ENCODE measurements at places on chromosomes 16 and 17.

GRCh38 chr16:21625026-21625425 is 25.6 kb downstream of the METTL9 start:
- DNase-seq, result no peak

DNA sequence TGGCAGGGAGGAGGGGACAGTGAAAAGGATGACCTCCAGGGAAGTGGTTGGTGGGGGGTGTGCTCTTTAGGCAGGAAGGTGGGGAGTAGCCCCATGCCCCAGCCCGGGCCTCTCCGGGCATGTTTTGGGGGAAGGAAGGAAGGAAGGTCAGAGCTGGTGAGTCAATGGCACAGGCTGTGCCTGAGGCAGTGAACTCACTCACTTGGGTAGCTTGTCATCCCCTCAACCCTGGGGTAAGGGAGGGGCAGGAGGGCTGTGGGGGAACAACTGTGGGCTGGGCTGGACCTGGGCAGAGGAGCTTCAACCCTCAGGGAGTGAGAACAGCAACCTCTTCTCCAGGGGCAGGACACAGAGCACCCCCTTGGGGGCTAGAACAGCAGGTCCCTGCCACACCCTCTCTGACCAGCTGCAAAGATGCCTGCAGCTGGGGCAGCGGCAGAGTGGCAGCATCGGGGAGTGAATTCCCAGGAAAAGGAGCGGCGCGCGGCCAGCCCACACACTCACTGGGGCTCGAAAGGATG is 6.3 kb downstream of the CSF3 start:
- DNase-seq, result no peak

GRCh38 chr16:65318138-65318537 is 196.3 kb upstream of the CDH11 start:
- no peak for DNase-seq

DNA sequence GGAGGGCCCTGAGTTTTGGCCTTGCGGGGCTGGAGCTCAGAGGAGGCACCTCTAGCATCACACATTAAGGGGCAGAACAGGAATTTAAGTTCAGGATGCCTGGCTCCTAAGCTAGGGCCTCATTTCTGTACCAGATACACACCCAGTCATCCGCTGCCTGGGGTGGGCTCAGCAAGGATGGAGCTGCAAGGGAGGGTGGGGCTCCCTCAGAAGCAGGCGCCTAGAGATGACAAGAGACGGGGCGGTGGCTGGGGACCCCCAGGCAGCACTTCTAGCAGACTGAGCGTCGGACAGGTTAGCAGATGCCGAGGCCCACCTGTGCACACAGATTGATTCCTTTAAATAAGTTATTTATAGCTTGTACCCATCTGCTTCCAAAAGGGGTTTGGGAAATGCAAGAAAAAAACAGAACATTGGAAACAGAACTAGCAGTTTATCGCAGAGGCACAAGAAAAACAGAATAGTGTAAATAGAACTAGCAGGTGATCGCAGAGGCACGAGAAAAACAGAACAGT is 47.6 kb upstream of the CBFA2T3 start:
- DNase-seq, result no peak

- DNase-seq, result no peak
These were observed 47.6 kb upstream of the IRX3 start for GRCh38 chr16:54334208-54334607.

DNA sequence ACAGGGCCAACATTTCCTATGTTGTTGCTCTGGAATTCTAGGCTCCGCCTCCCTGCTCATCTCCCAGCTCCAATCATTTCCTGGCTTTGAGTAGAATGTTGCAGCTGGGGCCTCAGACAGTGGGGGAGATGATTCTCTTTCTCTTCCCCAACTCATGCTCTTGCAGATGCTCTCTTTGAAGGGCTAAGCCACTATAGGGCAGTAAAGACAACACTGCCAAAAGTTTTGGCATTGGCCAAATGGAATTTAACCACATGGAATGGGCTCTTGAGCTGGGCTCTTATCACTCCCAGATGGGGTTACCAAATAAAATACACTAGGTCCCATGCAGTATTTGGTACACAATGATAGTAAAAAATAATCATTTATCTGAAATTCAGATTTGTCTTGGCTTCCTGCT is 19.6 kb upstream of the EFCAB13 start:
- DNase-seq, result no peak

DNA sequence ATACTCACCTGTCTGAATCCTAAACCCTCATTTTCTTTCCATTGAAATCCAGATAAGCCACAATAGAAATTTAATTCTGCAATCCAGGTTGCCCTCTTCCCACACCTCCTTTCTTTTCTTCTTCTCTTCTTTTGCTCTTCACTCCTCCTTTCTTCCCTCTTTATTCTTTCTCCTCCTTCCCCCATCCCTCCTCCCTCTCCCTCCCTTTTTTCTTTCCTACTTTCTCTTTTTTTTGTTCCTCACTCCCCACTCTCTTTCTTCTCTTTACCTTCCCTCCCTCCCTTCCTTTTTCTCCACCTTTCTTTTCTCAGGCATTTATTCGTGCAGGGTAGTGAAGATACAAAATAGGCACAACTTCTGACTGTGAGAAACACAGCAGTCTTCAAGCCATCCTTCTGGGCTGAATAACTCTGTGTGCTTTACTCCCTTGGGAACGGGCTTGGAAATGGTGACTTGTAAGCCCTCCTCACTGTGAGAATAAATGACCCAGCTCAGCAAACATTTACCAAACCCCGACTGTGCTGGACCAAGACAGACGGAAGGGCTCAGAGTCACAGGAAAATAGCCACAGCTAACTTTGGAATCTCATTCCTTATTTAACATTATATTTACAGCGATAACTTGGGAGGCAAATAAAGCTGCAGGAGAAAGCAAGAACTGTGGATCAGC is 140.8 kb downstream of the HAPSTR1 start:
- no peak for DNase-seq

DNA sequence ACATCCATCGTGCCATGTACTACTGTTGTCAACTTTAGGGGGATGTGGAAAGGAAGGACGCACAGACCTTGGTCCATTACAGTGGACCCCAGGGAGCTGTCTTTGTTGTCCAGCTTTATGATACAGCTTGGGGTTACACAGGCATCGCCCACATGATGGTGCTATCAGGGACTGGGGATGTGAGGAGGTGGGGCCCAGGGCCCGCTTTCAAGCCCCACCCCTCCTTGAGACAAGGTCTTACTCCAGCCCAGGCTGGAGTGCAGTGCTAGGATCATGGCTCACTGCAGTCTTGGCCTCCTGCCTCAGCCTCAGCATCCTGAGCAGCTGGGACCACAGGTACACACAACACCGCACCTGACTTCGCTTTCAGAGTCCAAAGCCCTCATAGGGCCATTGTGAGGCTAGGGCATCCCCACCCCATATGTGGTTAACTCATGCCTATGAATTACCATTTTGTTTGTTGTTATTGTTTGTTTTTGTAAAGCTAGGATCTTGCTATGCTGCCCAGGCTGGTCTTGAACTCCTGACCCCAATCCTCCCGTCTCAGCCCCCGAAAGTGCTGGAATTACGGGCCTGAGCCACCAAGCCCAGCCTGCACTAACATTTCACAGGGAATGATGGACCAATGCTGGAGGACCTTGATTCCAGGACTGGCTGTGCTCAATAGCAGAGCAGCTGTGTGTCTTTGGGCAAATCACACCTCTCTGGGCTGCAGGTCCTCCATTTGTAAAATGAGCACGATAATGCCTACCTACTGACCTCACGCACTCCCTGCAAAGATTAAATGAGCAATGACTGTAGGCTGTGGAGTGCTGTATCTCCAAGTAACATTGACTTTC is 17.2 kb downstream of the ST3GAL2 start:
- no peak for DNase-seq

DNA sequence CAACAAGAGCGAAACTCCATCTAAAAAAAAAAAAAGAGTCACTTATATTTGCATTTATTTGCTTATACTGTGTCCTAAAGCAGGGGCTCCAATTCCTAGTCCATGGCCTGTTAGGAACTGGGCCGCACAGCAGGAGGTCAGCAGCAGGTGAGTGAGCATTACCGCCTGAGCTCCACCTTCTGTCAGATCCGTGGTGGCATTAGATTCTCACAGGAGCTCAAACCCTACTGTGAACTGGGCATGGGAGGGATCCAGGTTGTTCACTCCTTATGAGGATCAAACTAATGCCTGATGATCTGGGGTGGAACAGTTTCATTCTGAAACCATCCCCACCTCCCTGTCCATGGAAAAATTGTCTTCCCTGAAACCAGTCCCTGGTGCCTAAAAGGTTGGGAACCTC is 24.9 kb downstream of the ITGB3 start:
- DNase-seq, result peak; percentile 25

DNA sequence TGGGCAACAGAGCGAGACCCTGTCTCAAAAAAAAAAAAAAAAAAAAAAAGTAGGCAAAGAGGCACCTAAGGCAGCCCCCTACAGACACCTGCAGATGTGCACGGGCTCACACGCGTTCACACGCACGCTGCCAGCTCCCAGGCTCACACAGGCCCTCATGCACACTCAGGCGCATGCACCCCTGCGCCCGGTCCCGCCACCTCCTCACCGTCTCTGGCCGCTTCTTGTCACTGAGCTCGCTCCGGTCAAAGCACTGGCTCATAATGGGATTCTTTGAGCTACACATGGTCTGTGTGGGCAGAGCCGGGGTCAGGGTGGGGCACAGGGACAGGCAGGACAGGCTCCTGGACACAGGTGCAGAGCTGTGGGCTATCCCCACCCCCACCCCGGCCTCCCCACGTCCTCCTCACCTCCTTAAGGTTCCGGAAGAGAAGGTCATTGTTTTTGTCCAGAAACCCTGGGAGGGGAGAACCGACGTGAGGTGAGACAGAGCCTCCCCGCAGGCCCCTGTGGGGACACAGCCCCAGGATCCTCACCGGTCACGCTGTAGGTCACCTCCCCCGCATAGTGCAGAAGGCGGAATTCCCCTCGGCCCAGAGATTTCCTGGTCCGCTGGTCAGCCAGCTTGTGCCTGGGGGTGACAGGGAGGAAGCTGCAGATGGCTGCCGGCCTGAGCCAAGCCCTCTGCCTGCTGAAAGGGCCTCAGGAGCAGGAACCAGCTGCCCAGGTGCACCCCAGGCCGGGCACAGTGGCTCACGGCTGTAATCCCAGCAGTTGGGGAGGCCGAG is 17.9 kb downstream of the MYO1C start:
- peak; percentile 75 for DNase-seq

- DNase-seq, result no peak
These were observed 22.1 kb downstream of the SPACA3 start for GRCh38 chr17:33013596-33014375.

GRCh38 chr16:86668136-86668910 is 90.0 kb downstream of the FOXL1 start:
- DNase-seq, result no peak

GRCh38 chr17:46074540-46074939 is 75.5 kb downstream of the STH start:
- no peak for DNase-seq

GRCh38 chr17:53757559-53757958 is 65.2 kb upstream of the KIF2B start:
- no peak for DNase-seq

DNA sequence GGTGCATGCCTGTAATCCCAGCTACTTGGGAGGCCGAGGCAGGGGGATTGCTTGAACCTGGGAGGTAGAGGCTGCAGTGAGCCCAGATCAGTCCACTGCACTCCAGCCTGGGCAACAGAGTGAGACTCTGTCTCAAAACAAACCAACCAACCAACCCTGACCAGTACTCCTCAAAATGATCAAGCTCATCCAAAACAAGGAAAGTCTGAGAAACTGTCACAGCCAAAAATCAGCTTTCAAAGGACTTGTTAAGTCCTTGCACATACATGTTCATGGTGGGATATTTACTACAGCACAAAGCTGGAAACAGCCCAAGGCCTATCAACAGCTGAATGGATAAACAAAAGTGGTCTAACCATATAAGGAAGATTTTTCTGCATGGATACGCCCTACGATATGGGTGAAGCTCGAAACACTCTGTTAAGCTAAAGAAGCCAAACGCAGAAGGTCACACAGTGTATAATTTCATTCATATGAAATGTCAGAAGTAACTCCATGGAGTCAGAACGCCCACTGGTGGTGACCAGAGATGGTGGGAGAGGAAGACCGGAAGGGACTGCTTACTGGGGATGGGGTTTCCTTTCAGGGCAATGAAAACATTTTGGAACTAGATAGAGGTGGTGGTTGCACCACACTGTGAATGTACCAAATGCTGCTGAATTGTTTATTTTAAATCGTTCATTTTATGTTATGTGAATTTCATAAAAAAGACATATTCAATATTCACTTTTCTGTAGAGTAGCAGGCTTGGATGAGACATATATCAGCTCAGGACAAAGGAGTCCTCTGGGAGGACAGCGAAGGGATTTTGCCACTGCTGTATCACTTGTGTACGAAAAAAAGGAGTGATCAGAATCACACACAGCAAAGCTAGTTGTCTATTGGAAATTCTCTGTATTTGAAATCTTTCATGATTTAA is 17.7 kb downstream of the CCL17 start:
- DNase-seq, result no peak

GRCh38 chr17:30232824-30233427 is 2.6 kb downstream of the SLC6A4 start:
- DNase-seq, result no peak

DNA sequence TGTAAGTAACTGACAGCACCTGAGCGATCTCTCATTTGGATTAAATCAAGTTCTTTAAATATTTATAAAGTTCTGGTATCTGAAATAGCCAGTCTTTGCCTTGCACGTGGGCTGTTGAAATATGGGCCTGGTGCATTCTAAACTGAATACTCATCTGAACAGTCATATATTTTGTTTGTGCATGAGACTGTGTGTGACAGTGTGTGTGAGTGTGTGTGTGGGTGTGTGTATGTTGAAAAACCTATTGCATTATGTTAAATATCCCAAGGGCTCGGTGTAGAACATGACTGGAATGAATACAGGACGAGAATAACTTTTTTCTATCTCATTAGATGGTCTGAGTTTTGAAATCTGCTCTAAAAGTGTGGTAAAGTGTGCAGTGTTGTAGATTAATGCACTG is 82.4 kb upstream of the TOX3 start:
- no peak for DNase-seq

GRCh38 chr16:81483970-81484595 is 39.5 kb downstream of the CMIP start:
- no peak for DNase-seq

All from B cell (primary cell).